T follicular helper cell (primary cell): ENCODE measurements at places on chromosomes 6 and 20.

DNA sequence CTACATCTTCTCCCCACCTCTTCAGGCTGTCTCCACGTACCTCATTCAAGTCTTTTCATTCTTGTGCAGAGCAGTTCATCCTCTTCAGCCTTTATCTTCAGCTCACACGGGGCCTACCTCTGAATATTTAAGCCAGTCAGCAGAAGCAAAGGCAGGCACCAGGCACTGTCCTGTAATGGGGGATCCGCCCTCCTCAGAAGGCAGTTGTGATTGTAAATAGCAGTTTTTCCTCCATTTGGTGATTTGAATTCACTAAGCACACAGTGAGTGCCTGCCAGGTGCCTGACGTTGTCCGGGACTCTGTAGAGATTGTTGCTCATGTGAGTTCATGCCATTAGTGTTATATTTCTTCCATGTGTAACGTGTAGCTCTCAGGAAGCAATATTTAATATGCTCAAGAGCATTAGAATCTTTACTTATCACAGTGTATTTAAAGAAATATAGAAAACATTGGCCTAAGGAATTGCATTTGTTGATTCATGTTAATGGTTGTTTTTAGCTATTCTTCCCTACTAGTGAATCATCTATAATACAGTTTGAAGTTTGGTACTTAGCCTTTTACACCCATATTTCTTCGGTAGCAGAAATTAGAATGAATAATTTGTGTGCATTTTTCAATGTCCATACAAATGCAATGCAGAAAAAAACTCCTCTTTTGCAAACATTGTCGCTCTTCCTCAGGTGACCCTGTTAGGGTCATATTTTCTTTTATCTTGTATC, 17.9 kb downstream of the BPHL start:
- DNase-seq: no peak

DNA sequence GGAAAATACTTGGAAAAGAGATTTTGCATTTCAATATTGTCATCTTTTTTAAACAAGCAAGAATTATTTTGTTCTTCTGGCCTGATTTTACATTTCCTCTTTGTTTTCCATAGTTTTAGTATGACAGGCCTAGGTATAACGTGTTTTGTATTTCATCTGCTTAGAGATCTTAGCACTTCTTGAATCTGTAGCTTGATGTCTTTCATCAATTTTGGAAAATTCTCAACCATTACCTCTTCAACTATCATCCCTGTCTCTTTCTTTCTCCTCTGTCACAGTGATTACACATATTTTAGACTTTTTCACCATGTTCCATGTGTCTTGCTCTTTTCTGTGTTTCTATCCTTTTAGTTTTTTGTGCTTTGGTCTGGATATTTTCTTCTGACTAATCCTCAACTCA, 67.2 kb upstream of the PHACTR1 start:
- DNase-seq: no peak

GRCh38 chr6:1605004-1605892, 4.5 kb upstream of the FOXC1 start:
- no peak for DNase-seq

- DNase-seq: no peak
These were observed 280.0 kb downstream of the SOX4 start for GRCh38 chr6:21873562-21873961.

DNA sequence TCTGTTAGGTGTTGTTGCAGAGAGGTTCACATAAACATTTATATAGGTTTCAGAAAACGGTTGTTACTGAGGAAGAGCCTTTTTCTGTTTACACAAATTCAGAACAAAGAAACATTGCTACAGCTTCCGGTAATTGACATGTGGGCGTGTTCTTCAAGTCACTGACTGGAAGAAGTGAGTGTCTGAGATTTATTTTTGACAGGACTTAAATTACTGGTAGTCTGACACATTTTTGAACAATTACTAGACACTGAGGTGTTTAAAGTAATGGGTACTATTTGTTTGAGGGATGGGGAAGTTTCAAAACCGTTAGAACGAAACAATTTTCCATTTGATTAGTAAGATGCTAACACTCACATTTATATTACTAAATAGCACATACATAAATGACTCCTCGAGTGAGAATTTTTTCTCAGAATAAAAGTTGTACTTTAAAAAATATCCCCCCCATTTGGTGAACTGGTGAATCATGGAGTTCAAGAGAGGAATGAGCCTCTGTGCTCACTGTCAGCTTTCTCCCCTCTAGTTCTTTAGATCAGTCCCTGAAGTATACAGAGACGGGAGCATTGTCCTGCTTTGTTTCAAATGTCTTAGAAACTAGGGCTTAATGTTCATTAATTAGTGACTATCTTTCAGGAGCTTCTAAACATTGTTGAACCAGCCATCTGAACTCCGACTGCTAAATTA, 98.7 kb downstream of the TSHZ2 start:
- no peak for DNase-seq

DNA sequence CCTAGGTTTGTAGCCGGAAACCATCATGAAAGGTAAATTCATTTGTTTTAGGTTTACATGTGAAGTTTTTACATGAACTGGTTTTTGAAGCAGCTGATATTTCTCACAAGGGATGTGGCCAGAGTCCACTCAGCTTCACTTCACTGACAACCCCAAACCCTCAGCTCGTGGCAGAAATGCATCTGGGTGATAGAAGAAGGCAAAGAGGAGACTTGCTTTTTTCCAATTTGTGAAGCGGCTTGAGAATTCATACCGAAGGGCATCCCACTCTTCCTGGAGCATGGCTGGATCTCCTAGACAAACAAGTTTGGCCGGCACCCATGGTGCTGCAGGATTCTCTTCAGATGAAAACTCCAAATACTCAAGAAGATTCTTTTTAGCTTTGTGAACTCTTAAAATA, 392.8 kb upstream of the CNR1 start:
- DNase-seq: no peak

GRCh38 chr6:9308284-9308683, 872.9 kb upstream of the SLC35B3 start:
- DNase-seq: no peak

DNA sequence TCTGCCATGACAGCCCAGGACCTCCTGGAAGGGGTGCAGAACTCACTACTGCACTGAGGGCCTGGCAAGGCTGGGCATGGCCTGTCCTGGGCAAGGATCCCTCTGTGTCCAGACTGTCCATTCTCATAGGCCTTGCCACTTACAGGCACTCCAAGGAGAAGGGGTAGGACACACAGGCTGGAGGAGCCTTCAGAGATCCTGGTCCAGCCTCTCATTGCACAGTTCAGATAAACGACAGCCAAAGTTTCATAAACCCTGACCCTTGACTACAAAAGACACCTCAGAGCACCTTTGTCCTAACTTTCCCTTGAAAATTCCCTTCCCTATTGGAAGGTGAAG, 19.6 kb downstream of the TGM3 start:
- DNase-seq: no peak

GRCh38 chr6:27426045-27426620, 37.6 kb downstream of the ZNF391 start:
- DNase-seq: no peak

GRCh38 chr6:54083287-54083686, 28.0 kb upstream of the MLIP start:
- DNase-seq: no peak

- DNase-seq: no peak
These were observed 47.5 kb upstream of the BTN3A2 start for GRCh38 chr6:26317503-26317902.

GRCh38 chr6:131754088-131754487, 43.3 kb upstream of the CTAGE9 start:
- DNase-seq: no peak

DNA sequence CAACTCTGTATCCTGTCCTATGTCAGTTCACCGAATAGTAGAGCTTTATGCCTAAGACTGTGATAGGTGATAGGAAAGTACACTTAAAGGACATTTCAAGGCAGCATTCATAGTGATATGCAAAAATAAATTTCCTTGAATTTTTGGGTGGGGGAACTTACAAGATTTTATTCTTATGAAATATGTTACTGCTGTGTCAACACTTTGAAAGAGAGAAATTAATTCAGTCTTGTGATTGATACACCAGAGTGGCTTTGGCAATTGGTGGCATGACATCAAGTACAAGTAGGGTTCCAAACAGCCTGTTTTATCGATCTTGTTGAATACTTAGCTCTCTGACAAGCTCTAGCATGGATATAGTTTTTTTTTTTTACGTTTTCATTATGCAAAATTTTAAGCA, 72.3 kb downstream of the QKI start:
- no peak for DNase-seq

- DNase-seq: no peak
These were observed 95.5 kb upstream of the SCP2D1 start for GRCh38 chr20:18718129-18718528.

- no peak for DNase-seq
These were observed 75.5 kb upstream of the CD2AP start for GRCh38 chr6:47402081-47402480.

DNA sequence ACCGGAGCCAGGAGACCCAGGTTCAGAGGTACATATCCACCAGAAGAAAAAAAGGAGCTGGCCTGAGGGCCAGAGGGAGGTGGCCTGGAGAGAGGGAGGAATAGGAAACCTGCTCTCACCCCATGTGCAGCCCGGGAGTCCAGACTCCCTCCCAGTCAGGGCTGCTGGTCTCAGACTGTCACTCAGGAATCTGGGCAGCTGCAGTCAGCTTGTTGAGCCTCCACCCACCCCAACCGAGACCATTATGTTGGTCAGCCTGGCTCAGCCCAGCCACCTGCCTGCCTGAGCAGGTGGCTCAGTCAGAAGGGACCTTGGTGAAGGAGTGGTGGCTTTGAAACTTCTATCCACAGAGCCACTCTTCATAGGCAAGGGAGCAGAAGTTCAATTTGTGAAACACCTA, 53.3 kb upstream of the EPB41L1 start:
- DNase-seq: no peak

DNA sequence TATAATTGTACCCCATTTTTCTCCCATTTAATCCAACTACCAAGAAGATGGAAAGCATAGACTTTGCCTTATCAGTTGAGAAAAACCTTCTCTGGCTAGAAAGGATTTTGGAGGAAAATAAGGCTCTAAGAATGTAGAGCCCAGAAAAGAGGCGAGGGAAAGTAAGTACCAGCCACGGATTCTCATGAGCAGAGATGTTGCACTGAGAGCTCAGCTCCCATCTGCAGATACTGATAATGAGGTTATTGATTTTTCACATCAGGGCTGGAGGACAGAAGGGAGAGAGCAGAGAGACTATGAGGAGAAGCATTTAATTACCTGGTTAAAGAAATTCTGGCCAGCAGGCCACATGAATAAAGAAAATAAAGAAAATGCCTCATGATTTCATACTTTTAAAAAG, 104.4 kb upstream of the FAM184A start:
- no peak for DNase-seq

GRCh38 chr6:139881728-139882211, 507.3 kb upstream of the CITED2 start:
- DNase-seq: no peak

- DNase-seq: no peak
These were observed 154.1 kb downstream of the CD24 start for GRCh38 chr6:106820412-106820852.

DNA sequence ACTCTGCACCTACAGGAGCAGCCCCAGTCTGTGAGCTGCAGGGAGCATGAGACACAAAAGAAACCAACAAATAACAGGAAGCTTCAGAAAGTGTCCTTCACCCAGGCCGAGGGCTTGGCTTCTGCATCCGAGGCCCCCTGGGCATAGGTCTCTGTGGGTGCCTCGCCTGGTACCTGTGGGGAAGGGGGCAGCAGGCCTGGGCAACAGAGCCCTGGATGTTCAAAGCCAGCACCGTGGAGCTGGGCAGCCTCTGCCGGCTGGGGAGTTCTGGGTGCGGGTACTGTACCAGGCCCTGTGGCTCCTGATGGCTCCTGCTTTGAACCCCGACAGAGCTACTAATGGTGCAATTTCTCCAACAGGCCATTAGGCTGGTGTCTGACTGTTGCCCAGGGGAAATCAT, 55.7 kb downstream of the TMEM242 start:
- DNase-seq: no peak

- DNase-seq: no peak
These were observed 71.0 kb downstream of the CDC5L start for GRCh38 chr6:44458551-44458950.

DNA sequence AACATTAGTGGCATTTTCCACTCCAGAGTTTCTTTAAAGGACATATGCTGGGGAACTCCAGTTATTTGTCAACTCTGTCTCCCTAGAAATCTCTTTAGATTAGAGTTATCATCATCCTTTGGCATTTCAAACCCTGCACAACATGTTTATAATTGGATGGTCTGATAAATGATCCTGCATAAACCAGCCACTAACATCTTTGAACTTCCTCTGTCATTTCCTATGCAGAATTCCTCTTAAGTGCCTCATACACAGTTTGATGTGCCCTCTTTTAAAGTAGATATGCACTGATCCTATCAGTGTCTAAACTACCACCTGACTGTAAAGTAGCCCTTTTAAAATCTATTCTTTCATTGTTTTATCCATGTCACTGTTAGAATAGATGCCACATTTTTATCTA, 306.3 kb upstream of the IRAK1BP1 start:
- DNase-seq: no peak

- DNase-seq: no peak
These were observed 68.4 kb upstream of the IPCEF1 start for GRCh38 chr6:154425034-154425433.

- no peak for DNase-seq
These were observed 3.2 kb upstream of the ABT1 start for GRCh38 chr6:26593278-26594130.

- no peak for DNase-seq
These were observed 25.5 kb downstream of the TMEM14A start for GRCh38 chr6:52696418-52696817.

DNA sequence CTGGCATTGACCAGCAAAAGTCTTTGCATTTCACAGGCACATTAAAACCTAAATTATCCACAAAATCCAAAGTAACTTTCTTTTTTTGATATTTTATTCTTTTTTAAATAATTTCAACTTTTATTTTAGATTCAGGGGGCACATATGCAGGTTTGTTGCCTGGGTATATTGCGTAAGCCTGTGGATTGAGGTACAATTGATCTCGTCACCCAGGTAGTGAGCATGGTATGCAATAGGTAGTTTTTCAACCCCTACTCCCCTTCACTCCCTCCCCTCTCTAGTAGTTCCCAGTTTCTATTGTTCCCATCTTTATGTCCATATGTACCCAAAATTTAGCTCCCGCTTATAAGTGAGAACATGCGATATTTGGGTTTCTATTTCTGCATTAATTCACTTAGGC, 97.6 kb downstream of the CEP57L1 start:
- DNase-seq: no peak

GRCh38 chr6:10391799-10392198, 23.1 kb downstream of the TFAP2A start:
- no peak for DNase-seq

GRCh38 chr20:52127309-52127708, 64.3 kb downstream of the ZFP64 start:
- DNase-seq: no peak

DNA sequence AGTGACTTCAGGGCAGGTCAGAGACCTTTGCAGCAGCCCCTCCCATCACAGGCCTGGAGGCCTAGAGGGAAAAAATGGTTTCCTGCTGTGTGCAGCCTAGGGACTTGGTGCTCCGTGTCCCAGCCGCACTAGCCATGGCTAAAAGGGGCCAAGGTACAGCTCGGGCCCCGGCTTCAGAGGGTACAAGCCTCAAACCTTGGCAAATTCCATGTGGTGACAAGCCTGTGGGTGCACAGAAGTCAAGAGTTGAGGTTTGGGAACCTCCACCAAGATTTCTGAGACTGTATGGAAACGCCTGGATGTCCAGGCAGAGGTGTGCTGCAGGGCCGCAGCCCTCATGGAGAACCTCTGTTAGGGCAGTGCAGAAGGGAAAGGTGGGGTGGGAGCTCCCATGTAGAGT, 34.0 kb downstream of the UBE3D start:
- no peak for DNase-seq
